Activated CD4-positive, alpha-beta T cell treated with anti-CD3 and anti-CD28 coated beads, Interleukin-2, amount 10 ng/mL, durations not matched to agents 7 days and 5 days (primary cell): ENCODE measurements at places on chromosomes 4 and X.

DNA sequence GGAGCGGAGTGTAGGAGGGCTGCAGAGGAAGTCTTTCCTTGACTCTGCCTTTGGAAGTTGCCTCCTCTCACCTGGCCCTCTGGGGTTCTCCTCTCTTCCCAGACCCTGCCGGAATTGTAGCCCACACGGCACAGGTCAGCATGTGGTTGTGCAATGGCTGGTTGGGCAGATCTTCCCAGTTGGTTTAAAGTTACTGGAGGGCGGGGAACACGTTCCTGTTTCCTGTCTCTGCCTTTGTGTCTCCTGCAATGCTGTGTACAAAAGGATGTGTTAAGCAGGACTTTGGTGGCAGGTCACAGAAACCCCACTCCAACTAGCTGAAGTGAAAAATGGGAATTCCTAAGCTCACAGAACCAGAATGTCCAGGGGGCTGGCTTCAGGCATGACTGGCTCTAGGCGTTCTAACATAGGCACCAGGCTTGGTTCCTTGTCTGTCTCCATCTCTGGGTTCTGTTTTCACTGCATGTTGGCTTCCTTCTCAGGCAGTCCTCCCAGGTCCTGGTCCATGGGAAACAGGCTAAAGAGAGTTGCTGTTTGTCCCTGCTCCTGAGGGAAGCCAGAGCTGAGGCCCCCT, 19.9 kb downstream of the SORCS2 start:
- H3K4me3 ChIP-seq, result no peak overlapping the region
- H3K27me3 ChIP-seq, result no peaks in the 10 kb centered on the region
- no peak overlapping the region for H3K27ac ChIP-seq
- no peaks in the 10 kb centered on the region for H3K36me3 ChIP-seq

DNA sequence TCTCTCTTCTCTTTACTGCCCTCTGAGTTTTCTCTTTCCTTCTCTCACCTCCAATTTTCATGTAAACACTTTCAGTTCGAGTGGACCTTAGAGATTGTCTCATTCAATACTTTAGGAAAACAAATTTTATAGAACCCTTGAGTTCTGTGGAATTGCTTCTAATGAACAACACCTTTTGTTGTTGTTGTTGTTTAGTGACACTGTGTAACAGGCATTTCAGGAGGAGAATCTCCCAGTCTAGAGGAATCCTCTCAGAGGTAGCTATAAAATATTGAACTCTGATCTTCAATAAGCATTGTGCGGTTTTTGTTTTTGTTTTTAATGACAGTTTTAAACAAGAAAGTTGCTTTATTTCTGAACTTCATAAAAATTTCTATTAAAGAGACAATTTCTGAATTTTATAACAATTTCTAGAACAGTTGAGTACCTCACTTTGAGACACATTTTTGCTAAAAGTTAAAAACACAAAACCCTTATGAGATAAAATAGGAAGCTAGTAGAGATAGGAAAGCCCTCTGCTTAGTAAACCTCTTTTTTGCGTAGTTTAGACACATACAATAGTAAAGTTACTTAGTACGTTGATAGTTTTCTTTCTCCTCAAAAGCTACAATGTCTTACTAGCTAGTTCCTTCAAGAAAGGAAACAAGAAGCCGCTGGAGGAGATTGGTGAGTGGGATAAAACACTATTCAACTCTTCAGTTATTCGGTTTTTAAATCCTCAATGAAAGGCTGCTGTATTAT, 38.8 kb downstream of the CLCN3 start:
- no peak overlapping the region for H3K4me3 ChIP-seq
- H3K27ac ChIP-seq, result no peak overlapping the region
- no peaks in the 10 kb centered on the region for H3K27me3 ChIP-seq
- H3K36me3 ChIP-seq, result peaks cover 9% of the 10 kb centered on the region

DNA sequence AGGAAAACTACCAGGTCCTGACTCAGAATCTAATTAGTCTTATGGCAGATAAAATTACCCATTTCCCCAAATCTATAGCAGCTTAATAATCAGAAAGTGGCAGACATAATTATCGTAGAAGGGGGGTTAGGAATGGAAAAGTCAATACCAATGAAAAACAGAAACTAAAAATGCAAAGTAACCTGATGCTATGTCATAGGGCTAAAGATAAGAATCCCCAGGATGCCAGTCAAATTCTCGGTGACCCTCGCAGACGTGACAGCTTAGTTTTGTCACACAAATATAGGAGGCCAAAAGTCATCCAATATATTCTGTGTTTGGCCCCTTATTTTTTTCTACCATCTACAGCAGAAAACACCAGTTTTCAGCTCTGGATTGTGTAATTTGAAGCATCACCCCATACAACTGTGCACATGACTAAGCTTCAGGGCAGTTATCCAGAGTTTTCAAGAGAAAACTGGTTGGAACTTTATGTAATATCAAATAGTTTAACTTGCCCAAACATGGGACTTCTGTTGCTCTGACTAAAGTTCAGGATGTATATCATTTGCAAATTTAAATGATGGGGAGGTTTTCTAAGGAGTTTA, 30.9 kb downstream of the RASSF6 start:
- no peak for DNase-seq
- H3K27me3 ChIP-seq, result peaks cover 2% of the 10 kb centered on the region
- H3K4me3 ChIP-seq, result no peak overlapping the region

- no peak for DNase-seq
- no peak overlapping the region for H3K27ac ChIP-seq
- H3K4me3 ChIP-seq, result no peak overlapping the region
- H3K27me3 ChIP-seq, result no peaks in the 10 kb centered on the region
- no peaks in the 10 kb centered on the region for H3K4me1 ChIP-seq
Measured at GRCh38 chrX:140526171-140526570, 21.3 kb upstream of the SOX3 start.

DNA sequence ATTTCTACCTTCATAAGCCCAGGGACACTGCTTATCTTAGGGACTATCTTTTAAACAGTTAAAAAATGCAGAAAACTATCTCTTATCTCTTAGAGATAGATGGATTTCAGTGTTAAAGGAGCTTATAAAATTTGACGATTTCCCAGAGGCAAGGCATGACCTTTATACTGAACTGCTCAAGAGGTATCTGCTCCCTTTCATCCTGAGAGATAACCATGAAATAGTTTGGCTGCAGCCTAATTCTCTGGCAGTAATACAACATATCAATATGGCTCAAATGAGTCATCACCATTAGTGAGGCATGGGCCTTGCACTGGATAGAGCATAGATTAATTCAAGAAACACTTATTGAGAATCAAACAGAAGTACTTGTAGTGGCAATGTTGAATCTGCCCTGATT, 348.2 kb upstream of the GRIA3 start:
- no peaks in the 10 kb centered on the region for H3K27me3 ChIP-seq
- no peak for DNase-seq
- H3K27ac ChIP-seq, result no peak overlapping the region
- no peaks in the 10 kb centered on the region for H3K36me3 ChIP-seq
- no peak overlapping the region for H3K4me3 ChIP-seq
- H3K4me1 ChIP-seq, result no peaks in the 10 kb centered on the region

GRCh38 chr4:128866269-128866668, 56.8 kb downstream of the JADE1 start:
- no peak overlapping the region for H3K4me3 ChIP-seq
- H3K27ac ChIP-seq, result no peak overlapping the region
- no peaks in the 10 kb centered on the region for H3K27me3 ChIP-seq
- H3K36me3 ChIP-seq, result peaks cover 66% of the 10 kb centered on the region

- H3K36me3 ChIP-seq, result no peaks in the 10 kb centered on the region
- H3K4me1 ChIP-seq, result no peaks in the 10 kb centered on the region
- no peak overlapping the region for H3K27ac ChIP-seq
- H3K27me3 ChIP-seq, result no peaks in the 10 kb centered on the region
- H3K4me3 ChIP-seq, result no peak overlapping the region
- no peak for DNase-seq
Measured at GRCh38 chr4:133618963-133619362, 469.9 kb downstream of the PCDH10 start.

DNA sequence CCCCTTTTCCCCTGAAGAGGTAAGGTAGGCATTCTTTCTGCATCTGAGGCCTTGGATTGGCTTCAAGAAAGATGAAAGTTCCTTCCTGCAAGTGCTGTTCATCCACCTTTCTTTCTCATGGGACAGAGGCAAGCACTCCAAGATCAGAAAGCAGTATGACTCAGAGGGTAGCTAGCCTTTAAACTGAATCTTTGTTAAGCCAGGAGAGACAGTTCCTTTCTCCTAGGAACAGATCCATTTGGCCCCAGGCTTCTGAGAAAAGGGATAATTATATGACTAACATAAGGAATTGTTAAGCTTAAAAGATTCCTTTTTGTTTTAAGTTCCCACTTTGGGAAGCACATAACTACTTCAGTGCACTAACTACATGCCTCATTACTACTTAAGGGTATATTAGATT, 192.0 kb downstream of the PPP3CA start:
- H3K4me1 ChIP-seq, result peaks cover 27% of the 10 kb centered on the region
- no peak overlapping the region for H3K27ac ChIP-seq
- H3K27me3 ChIP-seq, result no peaks in the 10 kb centered on the region
- no peak overlapping the region for H3K4me3 ChIP-seq
- no peak for DNase-seq
- no peaks in the 10 kb centered on the region for H3K36me3 ChIP-seq

DNA sequence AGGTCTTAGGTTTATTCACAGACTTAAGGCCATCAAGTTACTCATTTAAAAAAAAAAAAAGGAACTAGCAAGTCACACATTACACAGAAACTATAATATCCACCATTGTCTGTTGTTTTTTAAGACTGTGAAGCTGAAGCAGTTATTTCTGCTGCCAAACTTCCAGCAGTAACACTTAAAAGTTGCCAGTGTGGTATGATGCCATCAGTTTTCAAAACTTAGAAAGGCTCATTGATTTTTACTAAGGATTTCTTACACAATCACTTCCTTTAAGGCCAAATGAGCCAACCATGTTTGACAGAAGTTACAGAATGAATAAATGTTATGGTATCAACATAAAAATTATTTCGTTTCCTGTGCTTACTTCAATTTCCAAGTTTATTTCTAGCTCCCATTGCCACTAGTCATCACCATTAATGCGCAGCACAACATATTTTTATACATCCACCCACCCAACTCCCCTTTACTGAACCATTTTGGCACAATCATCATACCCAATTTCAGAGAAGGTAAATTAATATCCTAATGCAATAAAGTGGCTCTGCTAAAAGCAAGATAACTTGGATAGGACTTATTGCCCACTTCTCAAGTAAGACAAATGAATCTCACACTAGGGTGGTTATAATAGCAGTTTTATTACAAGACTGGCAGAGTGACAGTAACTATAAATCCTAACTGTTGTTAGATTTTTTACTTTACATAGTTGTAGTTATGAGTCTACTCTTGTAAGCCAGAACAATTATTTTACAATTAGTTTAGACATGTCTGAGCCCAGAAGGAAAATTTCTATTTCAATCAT, 13.1 kb downstream of the PDGFC start:
- H3K4me3 ChIP-seq, result no peak overlapping the region
- H3K36me3 ChIP-seq, result no peaks in the 10 kb centered on the region
- no peak overlapping the region for H3K27ac ChIP-seq
- no peak for DNase-seq

DNA sequence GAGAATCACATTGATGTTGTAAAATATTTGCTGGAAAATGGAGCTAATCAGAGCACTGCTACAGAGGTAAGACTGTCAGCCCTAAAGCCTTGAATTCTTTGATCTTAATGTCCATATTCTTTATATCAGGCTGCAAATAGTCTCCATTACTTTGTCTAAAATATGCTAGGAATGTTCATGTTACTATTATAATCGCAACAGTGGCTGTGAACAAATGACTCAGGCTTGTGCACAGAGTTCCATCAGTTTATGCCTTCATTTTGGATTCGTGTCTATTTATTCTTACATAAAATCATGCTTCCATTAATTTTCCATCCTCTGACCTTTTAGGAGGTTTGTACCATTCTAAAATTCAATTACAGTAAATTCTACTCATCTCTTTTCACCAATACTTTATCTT, 182.7 kb downstream of the ANK2 start:
- H3K27ac ChIP-seq, result no peak overlapping the region
- no peaks in the 10 kb centered on the region for H3K27me3 ChIP-seq
- H3K4me3 ChIP-seq, result no peak overlapping the region
- H3K4me1 ChIP-seq, result no peaks in the 10 kb centered on the region

DNA sequence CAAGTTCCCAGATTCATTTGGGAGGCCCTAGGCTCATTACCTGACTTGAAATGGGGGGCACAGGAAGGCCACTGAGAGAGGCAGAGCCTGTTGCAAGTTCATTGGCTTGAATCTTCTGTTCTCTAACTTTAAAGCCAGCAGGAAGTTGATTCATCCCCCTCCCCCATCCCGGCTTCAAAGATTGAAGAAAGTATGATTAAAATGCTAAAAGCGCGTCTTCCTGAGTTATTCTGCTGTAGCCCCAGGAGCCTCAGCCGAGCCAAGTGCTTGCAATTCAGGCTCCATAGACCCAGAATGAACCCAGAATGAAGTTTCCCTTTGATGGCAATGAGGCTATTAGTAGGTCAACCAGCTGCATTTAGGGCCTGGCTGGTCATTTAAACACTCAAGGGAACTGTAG, 14.7 kb downstream of the CHST7 start:
- peak overlapping the region; percentile 92 for H3K27ac ChIP-seq
- peaks cover 19% of the 10 kb centered on the region for H3K36me3 ChIP-seq
- H3K4me3 ChIP-seq, result peak overlapping the region; percentile 59
- no peaks in the 10 kb centered on the region for H3K27me3 ChIP-seq
- DNase-seq, result peak; percentile 65

GRCh38 chrX:2340991-2341390, 159.8 kb downstream of the DHRSX start:
- no peak for DNase-seq
- H3K27me3 ChIP-seq, result no peaks in the 10 kb centered on the region
- H3K27ac ChIP-seq, result no peak overlapping the region

- DNase-seq, result no peak
- H3K4me1 ChIP-seq, result peaks cover 76% of the 10 kb centered on the region
- peaks cover 1% of the 10 kb centered on the region for H3K27me3 ChIP-seq
- H3K4me3 ChIP-seq, result no peak overlapping the region
- H3K36me3 ChIP-seq, result peaks cover 16% of the 10 kb centered on the region
Measured at GRCh38 chr4:3043282-3044020, 30.9 kb downstream of the HTT-AS start.

- no peak overlapping the region for H3K4me3 ChIP-seq
- no peak for DNase-seq
- H3K27ac ChIP-seq, result no peak overlapping the region
- no peaks in the 10 kb centered on the region for H3K36me3 ChIP-seq
Measured at GRCh38 chr4:87978681-87979080, 3.2 kb downstream of the SPP1 start.

- H3K36me3 ChIP-seq, result no peaks in the 10 kb centered on the region
- peaks cover 51% of the 10 kb centered on the region for H3K27me3 ChIP-seq
- peak overlapping the region; percentile 74 for H3K4me3 ChIP-seq
- no peak for DNase-seq
Measured at GRCh38 chr4:185142564-185142911, 528 bp upstream of the SLC25A4 start.

DNA sequence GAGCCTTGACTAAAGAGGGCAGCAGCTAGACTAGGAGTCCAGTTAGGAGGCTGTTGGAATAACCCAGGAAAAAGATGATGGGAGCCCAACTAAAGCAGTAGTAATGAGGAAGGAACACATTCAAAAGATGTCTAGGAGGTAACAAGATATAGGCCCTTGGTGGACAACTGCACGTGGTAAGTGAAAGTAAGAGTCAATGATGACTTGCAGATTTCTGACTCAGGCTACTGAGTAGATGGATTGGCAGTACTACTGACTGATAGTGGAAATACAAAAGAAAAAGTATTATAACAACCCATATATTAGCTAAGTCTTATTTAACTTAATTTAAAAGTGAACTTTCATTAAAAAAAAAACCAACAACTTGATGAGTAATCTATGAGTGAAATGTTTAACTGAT, 74.0 kb downstream of the PAK3 start:
- H3K4me3 ChIP-seq, result no peak overlapping the region
- H3K27me3 ChIP-seq, result no peaks in the 10 kb centered on the region
- H3K27ac ChIP-seq, result no peak overlapping the region
- DNase-seq, result no peak
